ENCODE measurements at places on chromosomes 1 and 21. TPM values are rescaled to one million over a fixed set of nuclear protein-coding genes. Genes with fewer than 3 reads are reported as not detected.

GJA8 gene
- total RNA-seq = not detected

C8A gene
- total RNA-seq = not detected

NRIP1 gene
- total RNA-seq = 15.1 TPM

LCE1A gene
- not detected for total RNA-seq

MXRA8 gene
- total RNA-seq = 641 TPM

OR14K1 gene
- not detected for total RNA-seq

UTS2 gene
- total RNA-seq = not detected

CELA3A gene
- not detected for total RNA-seq

WDR4 gene
- 10.1 TPM for total RNA-seq

KRTAP20-3 gene
- total RNA-seq = not detected

Data from cardiac ventricle fibroblast (primary cell).